ENCODE measurements at places on chromosomes 2 and 18.

DNA sequence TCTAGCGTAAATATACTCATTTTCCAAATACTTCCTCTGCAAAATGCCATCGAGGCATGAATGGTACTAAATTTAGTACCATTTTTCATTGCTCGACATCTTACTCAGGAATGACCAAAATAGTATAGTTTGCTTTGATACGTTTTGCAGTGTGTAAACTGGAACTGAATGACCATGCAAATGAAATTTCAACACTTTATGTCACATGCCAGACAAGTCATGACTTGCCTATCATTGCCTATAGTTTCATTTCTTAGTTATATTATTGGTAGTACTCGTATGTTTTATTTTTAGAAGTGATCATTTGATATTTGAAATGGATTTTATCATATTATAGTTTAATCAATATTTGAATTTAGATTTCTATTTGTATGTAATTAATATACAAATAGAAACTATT is 9.1 kb downstream of the MSTN start:
- no peak for DNase-seq

- DNase-seq, result peak; percentile 28
Observed at GRCh38 chr2:57696016-57696415, 350.6 kb upstream of the VRK2 start.

DNA sequence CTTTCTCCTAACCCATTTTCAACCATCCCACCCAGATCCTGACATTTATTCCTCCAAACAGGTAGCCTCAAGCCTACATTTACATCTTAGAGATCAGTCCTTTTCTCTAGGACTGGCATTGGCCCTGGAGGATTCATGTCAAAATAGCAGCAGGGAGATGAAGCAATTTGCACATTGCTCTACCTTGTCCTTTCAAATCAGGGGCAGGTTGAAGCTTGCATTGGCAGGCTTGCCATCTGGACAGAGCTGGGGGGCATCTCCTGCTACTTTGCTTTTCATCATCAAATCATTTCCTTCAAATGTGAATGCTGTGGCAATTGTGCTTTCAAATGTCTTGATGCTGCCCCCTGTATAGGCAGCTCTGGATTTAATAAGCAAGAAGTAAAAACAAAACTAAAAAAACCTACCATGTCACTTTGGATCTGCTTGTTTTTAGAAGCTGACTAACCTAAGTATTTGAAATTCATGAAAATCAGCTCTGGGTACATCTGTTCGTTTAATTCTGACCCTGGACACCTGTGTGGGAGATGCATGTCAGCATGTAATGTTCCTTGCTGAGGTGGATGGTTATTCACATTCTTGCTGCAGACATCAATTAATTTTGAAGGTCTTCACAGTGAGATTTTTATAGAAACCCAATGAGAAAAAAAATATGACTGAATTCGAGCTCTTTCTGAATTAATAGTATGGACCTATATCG is 47.9 kb downstream of the KIF5C start:
- DNase-seq, result no peak

- DNase-seq, result no peak
Observed at GRCh38 chr2:28166956-28167355, 225.7 kb upstream of the FOSL2 start.

DNA sequence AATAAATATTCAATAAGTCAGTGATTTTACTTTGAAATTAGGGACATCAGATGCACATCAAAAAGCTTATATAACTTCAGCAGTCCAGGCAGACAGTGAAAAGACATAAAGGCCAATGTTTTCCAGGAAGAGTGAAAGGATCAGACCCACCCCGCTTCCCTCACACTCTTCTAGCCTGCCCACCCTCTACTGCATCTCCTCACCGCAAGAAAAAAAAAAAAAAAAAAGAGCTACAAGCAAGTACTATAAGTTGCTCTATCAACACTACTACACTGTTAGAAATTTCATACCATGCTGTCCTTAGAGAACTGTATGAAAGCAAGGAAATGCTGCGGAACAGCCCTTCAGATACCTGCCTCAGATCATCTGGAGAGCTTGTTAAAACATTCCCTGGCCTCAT is 240.8 kb downstream of the ZEB2 start:
- DNase-seq, result no peak

- DNase-seq, result no peak
Observed at GRCh38 chr18:9910661-9911060, 3.2 kb upstream of the VAPA start.

DNA sequence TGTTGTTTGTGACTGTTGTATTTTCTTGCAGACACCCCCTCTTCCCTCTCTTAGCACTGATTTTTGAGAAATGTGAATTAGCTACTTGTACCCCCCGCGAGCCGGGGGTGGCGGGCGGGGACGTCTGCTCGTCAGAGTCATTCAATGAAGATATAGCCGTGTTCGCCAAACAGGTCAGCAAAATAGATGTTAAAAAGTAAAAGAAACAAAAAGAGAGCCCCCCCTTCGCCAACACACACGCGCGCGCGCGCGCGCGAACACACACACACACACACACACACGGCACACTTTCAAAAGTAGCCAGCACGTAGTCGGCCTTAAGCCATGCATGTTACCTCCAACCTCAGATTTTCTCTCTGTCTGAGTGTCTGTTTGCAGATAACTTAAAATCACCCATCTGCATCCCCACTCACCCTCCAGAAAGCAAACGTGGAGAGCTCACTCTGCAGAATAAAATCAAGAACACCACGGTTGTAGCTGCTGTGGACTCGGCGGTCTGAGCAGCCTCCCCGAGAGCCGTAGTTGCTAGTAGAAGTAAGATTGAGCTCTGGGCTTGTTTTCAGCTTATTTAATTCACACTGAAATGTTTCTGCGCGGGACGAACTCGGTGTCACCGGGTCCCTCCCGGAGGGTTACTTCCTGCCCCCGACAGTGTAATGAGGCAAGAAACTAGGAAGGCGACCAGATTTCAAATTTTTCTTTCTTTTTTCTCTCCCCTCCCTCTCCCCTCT is 5.1 kb downstream of the MEIS1 start:
- DNase-seq, result peak; percentile 25

DNA sequence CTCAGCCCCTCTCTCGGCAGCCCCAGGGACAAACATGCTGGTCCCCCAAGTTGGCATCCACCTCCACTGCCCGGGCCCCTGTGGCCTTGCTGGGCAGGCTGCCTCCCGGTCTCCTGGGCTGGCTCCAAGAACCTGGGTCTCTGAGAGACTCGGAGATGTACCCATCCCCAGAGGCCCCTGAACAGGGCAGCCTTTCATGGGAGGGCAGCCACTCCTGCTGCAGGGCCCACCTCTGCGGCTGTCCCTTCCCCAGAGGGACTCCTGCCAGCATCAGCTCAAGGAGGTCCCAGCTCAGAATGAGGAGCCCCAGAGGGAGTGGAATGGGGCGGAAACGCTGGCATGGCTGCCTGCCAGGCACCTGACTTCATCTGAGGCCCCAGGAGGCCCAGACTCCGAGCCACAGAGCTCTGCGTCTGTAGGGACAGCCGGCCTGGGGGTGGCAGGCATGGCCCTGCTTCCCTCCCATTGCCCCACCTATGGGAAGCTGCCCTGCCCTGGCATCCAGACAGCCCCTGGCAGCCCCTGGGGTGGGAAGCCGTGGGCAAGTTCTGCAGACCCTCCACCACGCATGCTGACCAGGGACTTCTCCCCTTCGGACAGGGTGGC is 857 bp upstream of the CROCC2 start:
- DNase-seq, result no peak

- DNase-seq, result peak; percentile 84
Observed at GRCh38 chr18:59697236-59697932, at the start of gene CCBE1. TSS of gene CCBE1 (minus strand) at chr18:59697423.

GRCh38 chr2:230668939-230669303 is 43.7 kb upstream of the CAB39 start:
- DNase-seq, result no peak

DNA sequence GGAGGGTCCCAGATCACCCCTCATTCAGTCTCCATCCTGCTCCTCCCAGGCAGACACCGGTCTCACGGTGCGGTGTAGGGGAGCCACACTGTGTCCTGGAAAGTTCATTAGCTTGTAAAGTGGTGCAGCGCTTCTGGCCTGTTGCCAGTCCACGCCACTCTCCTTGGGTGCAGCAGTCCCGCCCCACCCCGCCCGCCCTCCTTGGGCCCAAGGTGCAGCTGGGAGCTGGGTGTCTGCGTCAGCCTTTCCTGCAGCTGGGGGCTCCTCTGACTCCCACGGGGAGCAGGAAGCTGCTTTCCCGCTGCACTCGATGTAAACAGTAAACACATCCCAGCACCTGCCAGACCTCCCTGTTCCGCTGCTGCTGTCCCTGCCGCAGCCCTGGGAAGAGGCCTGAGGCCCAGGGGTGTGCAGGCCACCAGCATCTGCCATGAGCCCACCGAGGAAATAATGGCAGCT is 53.8 kb upstream of the ASB18 start:
- no peak for DNase-seq

GRCh38 chr18:62954366-62954765 is 239.0 kb downstream of the PHLPP1 start:
- no peak for DNase-seq

GRCh38 chr2:41431756-41432155 is 616.1 kb upstream of the PKDCC start:
- no peak for DNase-seq

- DNase-seq, result no peak
Observed at GRCh38 chr2:10309286-10309685, 6.6 kb downstream of the HPCAL1 start.

DNA sequence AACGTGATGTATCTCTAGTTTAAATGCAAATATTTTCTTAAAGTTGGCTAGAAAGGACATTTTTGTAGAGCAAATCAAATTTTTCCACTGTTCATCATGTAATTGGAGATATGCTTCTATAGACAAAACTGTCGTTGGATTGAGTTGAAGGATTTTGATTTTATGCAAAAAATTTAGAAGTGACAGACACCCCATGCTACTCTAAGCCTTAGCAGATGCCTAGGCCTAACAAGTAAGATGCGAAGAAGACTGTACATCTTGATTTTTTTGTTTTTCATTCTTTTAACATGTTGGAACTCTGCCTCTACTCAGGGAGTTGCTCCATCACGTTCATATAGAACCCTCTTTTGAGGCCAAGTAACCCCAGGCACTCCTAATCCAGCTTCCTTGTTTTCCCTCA is 331.0 kb downstream of the PARD3B start:
- no peak for DNase-seq

DNA sequence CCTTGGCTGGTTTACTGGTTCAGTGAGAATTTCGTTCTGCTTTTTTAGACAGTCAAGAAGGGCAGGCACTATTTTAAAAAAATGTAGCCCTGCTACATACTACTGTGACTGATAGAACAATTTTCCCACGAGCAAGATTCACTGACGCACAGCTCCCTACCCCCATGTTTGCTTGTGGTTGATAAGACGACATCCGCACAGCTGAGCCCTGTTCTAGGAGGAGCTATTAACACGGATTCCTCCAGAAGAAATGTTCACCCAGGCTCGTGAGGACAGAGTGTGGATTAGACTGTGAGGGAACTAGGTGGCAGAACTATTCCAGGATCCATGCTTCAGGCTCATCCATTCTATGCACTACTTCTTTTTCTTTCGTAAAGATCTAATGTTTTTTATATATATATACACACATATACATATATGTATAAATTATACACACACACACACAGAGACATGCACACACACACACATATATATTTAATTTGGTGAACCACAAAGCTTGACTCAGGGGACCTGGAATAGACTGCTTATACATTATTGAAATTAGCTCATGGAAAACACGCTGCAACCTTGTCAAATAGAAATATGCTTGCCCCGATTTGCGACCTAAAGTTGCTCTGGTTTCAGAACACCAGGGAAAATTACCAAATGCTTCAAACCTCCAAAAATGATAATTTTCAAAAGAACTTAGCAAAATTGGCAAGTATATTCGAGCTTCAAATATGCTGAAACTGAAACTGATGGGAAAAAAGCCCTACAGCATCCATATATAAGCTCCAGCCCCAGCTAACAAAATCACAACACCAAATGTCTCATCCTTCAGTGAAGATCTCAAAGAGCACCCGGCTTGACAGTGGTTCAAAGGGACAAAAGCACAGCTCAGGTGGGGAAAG is 370.4 kb downstream of the SOCS6 start:
- no peak for DNase-seq

- no peak for DNase-seq
Observed at GRCh38 chr18:54766634-54767033, 61.6 kb upstream of the RAB27B start.

- no peak for DNase-seq
Observed at GRCh38 chr2:20080839-20081415, 29.5 kb upstream of the LAPTM4A start.

GRCh38 chr2:35220461-35220860 is 1135.1 kb upstream of the CRIM1 start:
- peak; percentile 8 for DNase-seq

- no peak for DNase-seq
Observed at GRCh38 chr2:18752022-18752493, 162.7 kb upstream of the NT5C1B start.

- no peak for DNase-seq
Observed at GRCh38 chr2:112059671-112060070, 4.6 kb downstream of the TMEM87B start.

DNA sequence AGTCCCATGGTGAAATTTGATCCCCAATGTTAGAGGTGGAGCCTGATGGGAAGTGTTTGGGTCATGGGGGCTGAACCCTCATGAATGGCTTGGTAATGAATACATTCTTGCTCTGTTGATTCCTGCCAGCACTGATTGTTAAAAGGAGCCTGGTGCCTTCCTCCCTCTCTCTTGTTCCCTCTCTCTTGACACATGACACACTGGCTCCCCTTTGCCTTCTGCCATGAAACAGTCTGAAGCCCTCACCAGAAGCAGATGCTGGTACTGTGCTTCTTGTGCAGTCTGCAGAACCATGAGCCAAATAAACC is 30.6 kb upstream of the EPC2 start:
- no peak for DNase-seq

DNA sequence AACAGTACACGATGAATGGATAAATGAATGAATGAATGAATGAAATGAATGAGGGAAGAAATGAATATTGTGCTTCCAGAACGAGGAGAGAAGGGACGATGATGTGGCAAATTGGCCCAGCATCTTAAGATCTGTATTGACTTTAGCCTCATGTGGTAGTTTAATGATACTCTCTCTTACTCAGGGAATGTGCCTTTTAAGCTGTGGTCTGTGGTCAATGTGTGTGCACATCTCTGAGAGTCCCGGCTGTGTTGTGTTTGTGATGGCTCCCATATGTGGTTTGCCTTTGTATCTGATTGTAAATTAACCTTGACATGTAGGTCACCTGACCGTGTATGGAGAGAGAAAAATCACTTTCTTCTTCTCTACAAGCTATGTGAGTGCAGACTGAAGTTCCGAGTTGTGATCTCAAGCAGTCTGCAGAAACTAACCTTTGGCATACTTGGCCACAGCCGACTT is 91.2 kb downstream of the NEDD4L start:
- DNase-seq, result peak; percentile 68

- DNase-seq, result no peak
Observed at GRCh38 chr2:197080578-197081216, 154.2 kb upstream of the PGAP1 start.

- DNase-seq, result no peak
Observed at GRCh38 chr2:53949457-53949856, 21.3 kb downstream of the PSME4 start.

DNA sequence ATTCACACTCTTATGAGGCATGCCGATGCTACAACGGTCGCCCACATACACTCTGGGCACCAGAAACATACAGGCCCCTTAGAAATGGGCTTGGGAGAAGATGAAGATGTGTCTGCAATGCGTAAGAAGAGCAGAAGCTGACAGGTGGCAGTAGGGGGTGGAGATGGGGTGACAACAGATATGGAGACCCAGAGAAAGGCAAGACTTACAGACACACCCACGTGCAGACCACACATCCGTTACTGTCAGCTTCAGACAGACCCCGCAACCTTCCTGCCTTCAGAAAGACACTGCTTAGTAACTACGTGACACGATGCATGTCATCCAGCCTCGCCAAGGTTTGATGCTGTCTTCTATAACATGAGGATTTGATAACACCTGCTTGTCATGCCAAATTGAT is 89.5 kb downstream of the ZFP36L2 start:
- no peak for DNase-seq

All from ACHN (cell line).